ENCODE measurements at places on chromosomes 6 and 20. TPM values are rescaled to one million over a fixed set of nuclear protein-coding genes. Genes with fewer than 3 reads are reported as not detected.

Gene SLC35B3
- 11.8 TPM for total RNA-seq

Gene ZNF184
- 4.4 TPM for total RNA-seq

Gene PXDC1
- 24.1 TPM for total RNA-seq

Gene BEND6
- 0.14 TPM for total RNA-seq

Gene BPIFA1
- total RNA-seq, result not detected

Gene PGC
- total RNA-seq, result not detected

Gene MACROD2
- 10.5 TPM for total RNA-seq

Gene C6orf132
- total RNA-seq, result not detected

Gene FAM50B
- 8.8 TPM for total RNA-seq
